ENCODE measurements at places on chromosomes 7 and 10.

DNA sequence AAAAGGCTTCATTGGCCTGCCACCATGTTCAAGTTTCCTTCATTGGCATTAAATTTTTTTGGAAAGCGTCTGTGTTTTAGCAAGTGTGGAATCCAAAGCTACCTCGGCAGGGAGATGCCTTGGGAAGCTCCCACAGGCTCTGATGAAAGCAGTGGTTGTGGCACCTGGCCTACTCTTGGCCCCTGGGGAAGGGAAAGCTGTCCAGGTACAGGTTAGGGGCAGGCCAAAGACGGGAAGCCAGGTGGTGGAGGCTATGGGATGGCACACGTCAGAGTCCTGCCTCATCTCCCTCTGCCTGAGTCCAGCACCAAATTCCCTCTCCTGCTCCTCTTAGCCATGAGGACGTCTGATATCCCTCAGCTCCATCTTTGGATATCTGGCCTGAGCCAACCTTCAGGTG lies 49.7 kb downstream of the C10orf120 start:
- no peak for DNase-seq

GRCh38 chr7:34361663-34362250 lies 296.3 kb upstream of the NPSR1 start:
- DNase-seq = no peak

- no peak for DNase-seq
These were observed 97.3 kb upstream of the STK17A start for GRCh38 chr7:43485580-43485979.

DNA sequence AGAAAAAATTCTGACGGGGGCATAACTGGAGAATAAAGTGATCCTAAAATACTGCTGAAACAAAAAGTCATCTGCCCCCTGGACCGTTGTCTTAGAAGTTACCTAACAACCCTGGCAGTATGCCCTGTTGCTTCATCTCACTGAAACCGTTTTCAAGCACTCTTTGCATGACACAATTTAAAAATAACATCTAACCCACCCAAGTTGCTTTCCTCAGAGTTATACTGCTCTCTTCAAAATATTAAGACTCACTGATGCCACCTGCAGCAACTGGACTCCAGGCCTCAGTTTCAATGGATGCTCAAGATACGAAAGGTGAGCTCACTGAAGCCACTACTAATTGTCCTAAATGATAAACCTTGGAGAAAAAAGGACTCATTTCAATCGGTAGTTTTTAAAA lies 57.4 kb downstream of the CDK6 start:
- no peak for DNase-seq

- no peak for DNase-seq
These were observed 109.1 kb downstream of the DNAJB6 start for GRCh38 chr7:157445956-157446295.

DNA sequence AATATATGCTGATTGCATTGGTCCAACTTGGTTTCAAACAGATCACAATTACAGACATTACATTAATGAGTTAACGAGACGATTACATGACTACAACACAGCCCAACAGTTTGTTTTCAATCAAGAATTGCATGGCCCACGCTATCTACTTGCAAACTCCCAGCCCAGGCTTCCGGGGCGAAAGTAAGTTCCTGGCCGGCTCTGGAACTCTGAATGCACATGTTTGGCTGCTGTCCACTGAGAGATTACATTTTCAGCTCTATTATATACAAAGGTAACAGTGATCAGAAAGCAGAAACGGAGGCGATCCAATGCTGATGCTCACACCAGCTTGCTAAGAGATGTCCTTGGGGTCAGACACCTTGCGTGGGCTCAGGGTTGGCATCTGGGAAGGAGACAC lies 206.3 kb downstream of the FANK1 start:
- DNase-seq = no peak

DNA sequence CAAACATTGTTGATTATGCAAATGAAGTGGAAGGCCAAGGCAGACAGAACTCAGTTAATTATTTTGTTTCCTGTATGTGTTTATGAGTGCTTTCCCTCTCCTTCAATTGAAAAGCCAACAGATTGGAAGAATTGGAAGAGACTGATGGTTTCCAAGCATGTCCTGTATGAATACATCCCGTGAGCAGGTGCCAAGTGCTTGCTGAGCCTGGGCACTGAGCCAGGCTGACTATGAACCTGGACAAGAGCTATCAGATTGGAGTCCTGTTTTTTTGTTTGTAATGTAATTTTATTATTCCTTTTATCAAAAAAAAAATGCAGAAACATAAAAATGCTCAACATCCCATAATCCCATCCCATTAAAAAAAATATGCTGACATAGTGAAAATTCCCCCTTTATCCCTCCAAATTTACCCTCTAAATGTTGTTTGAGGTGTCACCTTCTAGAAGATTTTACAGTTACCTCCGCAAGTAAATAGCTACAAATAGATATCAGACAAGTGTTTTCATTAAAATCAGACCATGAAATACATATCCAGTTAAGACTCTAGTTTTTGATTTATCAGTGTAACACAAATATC lies 449.5 kb downstream of the GRID1 start:
- no peak for DNase-seq

GRCh38 chr10:30559180-30559579 lies 70.4 kb downstream of the LYZL2 start:
- no peak for DNase-seq

DNA sequence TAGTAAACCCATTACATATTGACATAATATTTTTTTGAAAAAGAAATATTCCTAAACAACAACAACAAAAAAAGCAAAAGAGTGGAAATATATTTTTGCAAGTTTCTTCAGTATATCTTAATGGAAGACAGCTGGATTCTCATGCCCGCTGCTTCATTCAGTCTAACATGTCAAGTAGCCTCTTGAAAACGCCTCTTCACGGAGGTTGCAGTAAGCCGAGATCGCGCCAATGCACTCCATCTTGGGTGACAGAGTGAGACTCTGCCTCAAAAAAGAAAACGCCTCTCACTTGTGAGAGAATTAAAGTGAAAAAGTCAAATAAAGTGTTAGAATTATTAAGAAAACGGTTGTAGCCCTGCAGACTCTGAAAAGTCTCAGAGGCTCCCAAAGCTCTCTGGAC lies 1.3 kb downstream of the CUTC start:
- DNase-seq = no peak

GRCh38 chr7:46933596-46933995 lies 648.3 kb downstream of the TNS3 start:
- no peak for DNase-seq

DNA sequence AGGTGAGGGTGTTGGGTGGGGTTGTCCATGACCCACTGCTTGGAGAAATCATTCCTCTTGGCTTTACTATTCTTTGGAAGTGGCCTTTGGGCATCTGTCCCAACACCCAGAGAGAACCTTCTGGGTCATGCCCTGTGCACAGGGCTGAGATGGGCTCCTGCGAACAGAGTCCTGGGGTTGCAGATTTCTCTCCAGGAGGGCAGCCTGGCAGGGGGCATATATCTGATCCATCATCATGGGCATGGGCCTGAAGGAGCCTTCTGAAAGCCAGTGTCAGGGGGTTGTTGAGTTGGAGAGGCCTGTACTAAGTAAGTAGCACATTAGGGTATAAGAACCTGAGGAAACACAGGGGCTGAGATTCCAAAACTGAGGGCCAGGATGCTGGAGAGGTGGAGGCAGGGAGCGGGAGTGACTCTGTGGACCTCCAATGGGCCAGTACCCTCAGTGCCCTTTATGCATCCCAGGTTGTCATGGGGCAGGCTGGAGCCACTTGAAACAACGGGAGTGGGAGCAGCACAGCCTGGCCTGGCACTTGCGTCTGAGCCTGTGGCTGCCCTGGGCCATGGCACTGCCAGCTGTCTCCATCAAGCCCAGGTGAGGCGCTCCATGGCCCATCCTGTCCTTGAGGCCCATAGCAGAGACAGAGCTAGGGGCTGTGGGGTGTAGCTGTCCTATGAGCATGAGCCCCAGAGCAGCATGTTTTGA lies 203.7 kb downstream of the GRID1 start:
- DNase-seq = no peak

DNA sequence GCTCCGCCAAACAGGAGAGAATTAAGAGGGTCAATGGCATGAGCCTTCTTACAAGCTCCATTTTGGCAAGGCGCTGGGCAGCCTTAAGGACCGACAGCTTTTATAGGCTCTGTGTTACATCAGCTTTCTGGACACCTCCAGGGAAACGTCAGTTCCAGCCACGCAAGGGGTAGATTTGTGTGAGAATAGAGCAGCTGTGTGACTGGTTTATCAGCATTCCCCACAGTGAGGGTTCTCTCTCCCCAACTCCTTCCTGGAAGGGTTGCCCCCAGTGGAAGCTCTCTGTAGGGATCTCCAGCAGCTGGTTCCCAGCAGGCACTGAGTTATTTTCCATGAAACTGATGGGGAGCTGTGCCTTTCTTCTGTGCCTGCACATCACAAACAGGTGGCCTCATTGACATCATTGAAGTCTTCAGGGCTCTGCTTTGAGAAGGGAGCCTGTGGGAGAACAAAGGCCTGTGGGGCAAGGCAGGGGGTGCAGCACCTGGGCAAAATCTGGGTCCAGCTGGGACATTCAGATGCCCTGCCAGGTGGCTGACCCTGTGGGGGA lies at the start of gene CUZD1:
CUZD1 (minus strand) TSS at position 75 of the 550 bp plus-strand sequence; CDS start at position 61, 14 bp downstream.
- DNase-seq = peak; percentile 66

GRCh38 chr10:63427013-63427412 lies 38.8 kb downstream of the JMJD1C start:
- no peak for DNase-seq

DNA sequence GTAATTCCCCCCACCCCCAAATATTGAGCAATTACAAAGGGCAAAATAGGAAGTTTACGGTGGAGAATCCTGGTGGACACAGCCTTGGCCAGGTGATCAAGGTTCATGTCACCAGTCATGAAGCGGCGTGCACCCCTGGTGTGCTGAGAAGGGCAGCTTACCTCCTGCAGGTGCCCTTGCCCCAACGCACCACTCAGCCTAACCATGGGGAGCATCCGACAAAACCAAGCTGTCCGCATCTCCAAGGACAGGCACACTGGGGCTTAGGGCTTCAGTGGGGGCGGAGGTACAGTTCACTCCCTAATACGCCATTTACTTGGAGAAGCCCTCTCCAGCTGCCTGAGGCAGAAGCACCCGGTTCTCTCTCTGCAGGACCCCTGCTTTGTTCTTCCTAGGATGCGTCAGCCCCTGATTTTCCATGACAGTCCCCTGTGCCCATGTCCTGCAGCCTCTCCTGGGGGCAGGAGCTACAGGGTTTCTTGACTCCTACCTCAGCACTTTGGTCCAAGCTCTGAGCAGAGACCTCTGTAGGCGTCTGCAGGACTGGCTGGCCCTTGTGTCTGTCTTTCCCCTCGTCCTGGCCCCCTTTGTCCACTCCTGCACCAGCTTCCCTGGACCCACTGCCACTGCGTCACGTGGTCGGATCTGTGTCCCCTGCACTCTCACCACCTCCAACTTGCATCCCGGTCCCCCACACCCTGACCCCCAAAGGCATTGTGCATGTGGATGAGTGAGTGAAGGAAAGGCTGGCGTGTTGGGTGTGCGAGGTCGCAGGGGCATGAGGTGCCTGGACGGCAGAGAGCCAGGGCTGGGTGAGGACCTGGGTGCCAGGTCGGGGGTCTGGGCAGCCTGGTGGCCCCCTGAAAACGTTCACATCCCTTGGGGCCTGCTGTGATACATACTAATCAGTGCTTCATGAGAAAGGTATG lies 113.7 kb downstream of the LHPP start:
- no peak for DNase-seq

GRCh38 chr10:133023216-133023843 lies 64.4 kb upstream of the ADGRA1 start:
- no peak for DNase-seq

GRCh38 chr7:150879345-150879744 lies 27.0 kb downstream of the AOC1 start:
- DNase-seq = peak; percentile 73

GRCh38 chr7:115153176-115153575 lies 231.3 kb downstream of the MDFIC start:
- no peak for DNase-seq

DNA sequence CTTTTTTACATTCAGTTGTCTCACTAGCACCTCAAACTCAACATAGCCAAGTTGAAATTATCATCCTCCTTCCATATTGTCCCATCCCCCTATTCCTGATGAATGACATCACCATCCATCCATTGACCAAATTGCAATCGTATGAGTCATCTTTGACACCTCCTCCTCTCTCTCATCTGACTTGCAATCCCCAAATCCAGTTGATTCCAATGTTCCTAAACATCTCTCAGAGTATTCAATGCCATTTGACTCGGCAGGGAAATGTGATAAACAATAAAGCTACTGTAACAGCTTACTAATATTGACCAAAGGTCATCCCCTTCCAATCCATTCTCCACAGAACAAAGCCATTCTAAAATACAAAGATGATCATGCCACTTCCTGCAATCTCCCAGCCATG lies 1047.8 kb downstream of the NRG3 start:
- peak; percentile 80 for DNase-seq

DNA sequence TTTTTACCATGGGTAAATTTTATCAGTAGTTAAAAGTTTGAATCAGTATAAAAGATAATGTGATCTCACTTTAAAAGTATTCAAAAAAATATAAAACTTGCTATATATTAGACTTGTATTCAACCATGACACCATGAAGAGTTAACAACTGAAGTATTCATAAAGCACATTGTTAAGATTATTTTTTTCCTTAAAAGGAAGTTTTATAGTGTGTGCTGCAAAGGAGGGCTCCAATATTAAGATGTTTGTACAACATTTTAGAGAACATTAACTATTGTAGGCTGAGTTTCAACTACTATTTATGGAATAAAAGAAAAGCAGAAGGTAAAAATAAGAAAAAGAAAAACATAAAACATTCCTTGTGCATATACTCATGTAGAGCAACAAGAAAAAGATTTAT lies 24.5 kb upstream of the CUBN start:
- no peak for DNase-seq

GRCh38 chr10:30466445-30466844 lies 32.5 kb downstream of the MAP3K8 start:
- no peak for DNase-seq

- no peak for DNase-seq
These were observed 1017.6 kb downstream of the SORCS3 start for GRCh38 chr10:105658696-105659095.

DNA sequence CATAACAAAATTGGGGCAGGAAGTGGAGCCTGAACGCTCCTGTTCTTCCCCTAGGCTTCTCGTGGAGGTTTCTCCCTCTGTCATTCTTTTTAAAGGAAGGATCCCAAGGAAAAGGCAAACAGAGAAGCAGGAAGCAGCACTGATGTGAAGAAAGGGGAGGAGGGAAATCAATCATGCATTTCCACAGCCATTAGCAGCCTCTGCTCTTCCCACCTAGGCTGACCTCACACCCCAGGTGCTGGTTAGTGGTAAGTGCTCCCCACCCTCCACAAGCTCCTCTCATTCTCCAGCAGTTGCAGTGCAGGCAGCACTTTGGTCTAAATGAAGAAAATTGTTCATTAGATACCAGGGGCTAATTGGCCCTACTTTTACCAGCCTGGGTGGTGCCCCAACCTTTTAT lies 2.6 kb downstream of the CRHR2 start:
- no peak for DNase-seq

DNA sequence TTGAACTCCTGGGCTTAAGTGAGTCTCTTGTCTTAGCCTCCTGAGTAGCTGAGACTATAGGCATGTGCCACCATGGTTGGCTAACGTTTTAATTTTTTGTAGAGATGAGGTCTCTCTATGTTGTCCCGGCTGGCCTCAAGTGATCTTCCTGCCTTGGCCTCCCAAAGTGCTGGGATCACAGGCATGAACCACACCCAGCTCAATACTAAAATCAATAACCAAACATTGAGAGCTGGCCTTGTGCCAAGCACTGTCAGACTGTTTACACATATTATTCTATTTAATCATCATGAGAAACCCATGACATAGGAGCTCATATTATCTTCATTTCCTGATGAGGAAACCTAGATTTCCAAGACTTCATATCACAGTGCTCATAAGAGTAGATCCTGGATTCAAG lies 251.2 kb downstream of the BAMBI start:
- no peak for DNase-seq
